CD14-positive monocyte (primary cell): ENCODE measurements at places on chromosomes 1 and 21.

- no peak for DNase-seq
Measured at GRCh38 chr21:46017695-46018094, 36.1 kb downstream of the COL6A1 start.

- DNase-seq: no peak
Measured at GRCh38 chr1:155171836-155172731, 1.0 kb downstream of the KRTCAP2 start.

DNA sequence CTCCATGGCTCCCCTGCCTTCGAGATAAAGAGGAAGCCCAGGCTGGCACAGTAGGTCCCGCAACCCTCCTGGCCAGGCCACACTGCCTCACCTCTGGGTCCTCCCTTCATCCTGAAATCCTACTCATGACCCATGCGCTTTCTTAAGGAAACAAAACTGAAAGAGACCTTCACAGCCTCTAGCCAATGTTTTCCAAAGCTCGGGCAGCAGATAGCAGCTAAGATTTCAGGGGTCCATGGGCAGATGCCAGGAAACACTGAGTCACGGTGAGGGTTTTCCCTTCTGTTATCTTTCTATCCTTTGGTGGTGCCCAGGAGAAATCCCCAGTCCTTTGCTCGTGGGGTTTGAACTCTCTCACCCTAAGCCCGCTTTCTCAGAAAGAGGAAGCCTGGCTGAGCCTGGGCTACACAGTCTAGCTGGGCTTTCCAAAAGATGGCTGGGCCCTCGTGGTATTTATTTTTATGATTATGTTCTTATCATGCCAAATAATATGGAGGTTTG is 26.6 kb downstream of the TTC39A start:
- peak; percentile 12 for DNase-seq

DNA sequence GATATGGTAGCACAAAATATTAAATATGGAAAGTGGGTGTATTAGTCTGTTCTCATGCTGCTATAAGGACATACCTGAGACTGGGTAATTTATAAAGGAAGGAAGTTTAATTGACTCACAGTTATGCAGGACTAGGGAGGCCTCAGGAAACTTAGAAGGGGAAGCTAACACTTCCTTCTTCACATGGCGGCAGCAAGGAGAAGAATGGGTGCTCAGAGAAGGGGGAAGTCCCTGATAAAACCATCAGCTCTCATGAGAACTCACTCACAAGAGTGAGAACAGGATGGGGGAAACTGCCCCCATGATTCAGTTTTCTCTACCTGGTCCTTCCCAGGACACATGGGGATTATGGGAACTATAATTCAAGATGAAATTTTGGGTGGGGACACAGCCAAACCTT is 15.8 kb upstream of the BACE2 start:
- no peak for DNase-seq

GRCh38 chr1:4673494-4673893 is 19.1 kb downstream of the AJAP1 start:
- DNase-seq: no peak
